Central memory CD8-positive, alpha-beta T cell (primary cell): ENCODE measurements at places on chromosomes 1 and 21.

- no peak for DNase-seq
- peak overlapping the region; percentile 95 for H3K27ac ChIP-seq
- peaks cover 72% of the 10 kb centered on the region for H3K4me1 ChIP-seq
- H3K4me3 ChIP-seq = peak overlapping the region; percentile 37
Observed at GRCh38 chr1:107788206-107789202, 176.5 kb downstream of the VAV3 start.

DNA sequence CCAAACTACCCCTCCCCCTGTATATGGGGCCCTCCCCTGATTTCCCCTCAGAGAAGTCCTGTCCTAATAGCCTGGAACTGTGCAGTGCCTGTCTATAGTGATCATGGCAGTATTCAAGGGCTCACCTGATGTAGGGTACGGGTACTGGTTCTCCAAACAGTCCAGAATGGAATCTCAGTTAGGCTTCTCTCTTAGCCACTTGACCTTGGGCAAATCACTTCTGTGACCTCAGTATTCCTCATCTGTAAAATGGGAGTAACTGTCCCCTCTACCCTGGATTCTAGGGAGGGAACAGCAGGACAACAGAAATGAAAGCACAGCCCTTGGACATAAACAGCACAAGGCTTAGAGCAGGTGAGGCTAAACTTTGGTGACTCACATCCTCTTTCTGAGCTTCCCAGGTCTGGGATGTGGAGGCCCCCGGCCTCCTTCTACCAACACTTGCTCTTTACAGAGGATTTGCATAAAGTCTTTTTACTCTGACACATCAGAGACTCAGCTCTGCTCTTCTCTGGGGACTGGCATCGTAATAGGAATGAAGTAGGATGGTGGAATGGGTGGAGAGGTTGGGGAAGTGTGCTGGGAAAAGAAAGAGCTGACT, 20.0 kb upstream of the PDZK1IP1 start:
- no peaks in the 10 kb centered on the region for H3K4me1 ChIP-seq
- no peak overlapping the region for H3K4me3 ChIP-seq
- peaks cover 37% of the 10 kb centered on the region for H3K27me3 ChIP-seq
- H3K27ac ChIP-seq = no peak overlapping the region

DNA sequence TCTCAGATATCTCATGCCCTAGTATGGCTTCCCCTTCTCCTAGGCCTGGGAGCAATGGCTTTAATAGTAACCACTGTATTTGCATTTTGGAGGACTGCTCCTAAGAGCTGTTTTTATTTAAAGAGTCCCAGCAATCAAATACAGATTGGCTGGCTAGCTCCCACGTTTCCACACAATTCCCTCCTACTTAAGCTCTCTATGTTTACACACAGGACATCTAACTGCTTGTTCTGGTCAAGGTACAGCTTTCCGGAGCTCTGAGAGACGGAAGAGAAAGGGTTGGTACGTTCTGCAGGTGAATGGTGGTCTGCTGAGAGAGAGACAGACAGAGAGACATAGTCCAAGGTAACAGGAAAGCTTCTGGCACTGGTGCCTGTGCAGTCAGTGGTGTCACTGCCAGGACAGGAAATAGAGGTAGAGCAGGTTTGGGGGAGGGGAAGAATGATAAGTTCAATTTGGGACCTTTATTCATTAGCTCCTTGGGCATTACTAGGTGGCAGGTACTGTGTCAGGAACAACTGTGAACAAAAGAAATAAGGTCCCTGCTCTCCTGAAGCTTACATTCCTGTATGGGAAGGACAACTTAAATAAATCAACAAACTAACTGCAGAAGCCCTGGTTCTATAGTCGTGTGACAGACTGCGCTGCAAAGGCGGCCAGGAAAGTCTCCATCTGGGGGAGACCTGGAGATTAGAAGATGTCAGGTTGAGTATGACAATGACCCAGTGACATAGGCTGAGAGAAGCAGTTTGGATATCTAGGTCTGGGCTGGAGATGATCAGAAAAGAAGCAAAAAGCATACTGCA, 1.2 kb upstream of the SLC25A33 start:
- no peaks in the 10 kb centered on the region for H3K27me3 ChIP-seq
- H3K4me3 ChIP-seq = peak overlapping the region; percentile 69
- H3K36me3 ChIP-seq = peaks cover 6% of the 10 kb centered on the region
- H3K4me1 ChIP-seq = peaks cover 25% of the 10 kb centered on the region
- H3K27ac ChIP-seq = peak overlapping the region; percentile 77

DNA sequence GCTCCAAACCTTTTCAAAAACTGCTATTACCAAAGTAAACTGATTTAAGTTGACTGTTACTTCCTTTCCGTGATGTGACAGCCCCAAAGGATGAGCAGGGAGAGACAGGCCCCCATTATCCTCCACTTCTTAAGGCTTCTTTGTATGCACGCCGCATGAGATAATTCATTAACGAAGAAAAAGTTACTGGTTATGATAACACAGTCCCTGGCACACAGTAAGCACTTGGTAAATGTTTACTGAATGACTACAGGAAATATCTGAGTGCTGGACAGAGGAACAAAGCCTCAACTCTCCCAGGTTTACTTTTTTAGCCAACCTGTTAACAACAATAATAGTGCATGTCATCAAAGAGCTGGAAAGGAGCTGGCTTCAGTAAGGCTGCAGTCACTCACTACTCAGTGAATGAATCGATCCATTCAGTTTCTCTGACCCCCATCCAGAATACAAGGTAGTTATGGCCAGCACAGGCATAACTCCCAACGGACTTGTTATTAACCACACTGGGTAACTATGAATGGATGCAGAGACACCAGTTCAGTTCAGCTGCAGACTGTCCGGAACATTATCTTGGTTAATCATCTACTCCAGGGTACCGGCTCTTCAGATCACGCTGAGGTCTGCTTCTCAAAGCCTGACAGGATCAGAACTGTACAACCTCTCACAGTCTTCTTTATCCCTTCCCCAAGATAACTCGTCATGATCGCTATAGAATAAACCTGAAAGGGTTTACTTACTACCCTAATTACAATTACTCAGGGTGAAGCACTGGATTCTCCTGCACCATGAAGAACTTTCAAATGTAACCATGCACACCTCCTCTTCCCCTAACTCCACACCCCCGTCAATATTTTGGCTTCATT, 58.3 kb downstream of the TGFBR3 start:
- no peak for DNase-seq
- peaks cover 65% of the 10 kb centered on the region for H3K4me1 ChIP-seq

DNA sequence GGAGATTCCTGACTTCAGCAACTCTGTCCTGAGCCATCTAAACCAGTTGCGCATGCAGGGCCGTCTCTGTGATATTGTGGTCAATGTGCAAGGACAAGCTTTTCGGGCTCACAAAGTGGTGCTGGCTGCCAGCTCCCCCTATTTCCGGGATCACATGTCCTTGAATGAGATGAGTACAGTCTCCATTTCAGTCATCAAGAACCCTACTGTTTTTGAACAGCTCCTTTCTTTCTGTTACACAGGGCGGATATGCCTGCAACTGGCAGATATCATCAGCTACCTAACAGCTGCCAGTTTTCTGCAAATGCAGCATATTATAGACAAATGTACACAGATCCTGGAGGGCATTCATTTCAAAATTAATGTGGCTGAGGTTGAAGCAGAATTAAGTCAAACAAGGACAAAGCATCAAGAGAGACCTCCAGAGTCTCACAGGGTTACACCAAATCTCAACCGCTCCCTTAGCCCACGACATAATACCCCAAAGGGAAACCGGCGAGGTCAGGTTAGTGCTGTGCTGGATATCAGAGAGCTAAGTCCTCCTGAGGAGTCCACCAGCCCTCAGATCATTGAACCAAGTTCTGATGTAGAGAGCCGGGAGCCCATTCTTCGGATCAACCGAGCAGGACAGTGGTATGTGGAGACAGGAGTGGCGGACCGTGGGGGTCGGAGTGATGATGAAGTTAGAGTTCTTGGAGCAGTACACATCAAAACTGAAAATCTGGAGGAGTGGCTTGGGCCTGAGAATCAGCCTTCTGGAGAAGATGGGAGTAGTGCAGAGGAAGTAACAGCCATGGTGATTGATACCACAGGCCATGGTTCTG, 2.3 kb downstream of the ZBTB37 start:
- H3K4me1 ChIP-seq = peaks cover 55% of the 10 kb centered on the region
- no peaks in the 10 kb centered on the region for H3K27me3 ChIP-seq

GRCh38 chr1:206706806-206707366, 22.2 kb downstream of the MAPKAPK2 start:
- peaks cover 90% of the 10 kb centered on the region for H3K4me1 ChIP-seq
- H3K4me3 ChIP-seq = no peak overlapping the region
- no peaks in the 10 kb centered on the region for H3K27me3 ChIP-seq
- no peak for DNase-seq
- H3K36me3 ChIP-seq = peaks cover 15% of the 10 kb centered on the region

DNA sequence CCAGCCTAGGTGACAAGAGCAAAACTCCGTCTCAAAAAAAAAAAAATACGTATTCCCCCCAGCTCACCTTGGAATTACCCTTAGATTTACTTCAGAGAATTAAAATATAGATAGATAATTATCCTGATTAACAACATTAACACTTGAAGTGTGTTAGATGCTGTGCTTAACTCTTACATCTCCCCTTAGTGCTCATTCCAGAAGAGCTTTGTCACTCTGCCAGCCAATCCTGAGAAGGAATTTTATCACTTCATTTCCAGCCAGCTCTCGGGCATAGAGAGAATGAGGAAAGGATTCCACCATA, 1.6 kb upstream of the SHC1 start:
- H3K4me1 ChIP-seq = peaks cover 42% of the 10 kb centered on the region
- H3K27me3 ChIP-seq = no peaks in the 10 kb centered on the region
- peaks cover 14% of the 10 kb centered on the region for H3K36me3 ChIP-seq
- no peak overlapping the region for H3K4me3 ChIP-seq
- no peak for DNase-seq
- H3K27ac ChIP-seq = no peak overlapping the region

DNA sequence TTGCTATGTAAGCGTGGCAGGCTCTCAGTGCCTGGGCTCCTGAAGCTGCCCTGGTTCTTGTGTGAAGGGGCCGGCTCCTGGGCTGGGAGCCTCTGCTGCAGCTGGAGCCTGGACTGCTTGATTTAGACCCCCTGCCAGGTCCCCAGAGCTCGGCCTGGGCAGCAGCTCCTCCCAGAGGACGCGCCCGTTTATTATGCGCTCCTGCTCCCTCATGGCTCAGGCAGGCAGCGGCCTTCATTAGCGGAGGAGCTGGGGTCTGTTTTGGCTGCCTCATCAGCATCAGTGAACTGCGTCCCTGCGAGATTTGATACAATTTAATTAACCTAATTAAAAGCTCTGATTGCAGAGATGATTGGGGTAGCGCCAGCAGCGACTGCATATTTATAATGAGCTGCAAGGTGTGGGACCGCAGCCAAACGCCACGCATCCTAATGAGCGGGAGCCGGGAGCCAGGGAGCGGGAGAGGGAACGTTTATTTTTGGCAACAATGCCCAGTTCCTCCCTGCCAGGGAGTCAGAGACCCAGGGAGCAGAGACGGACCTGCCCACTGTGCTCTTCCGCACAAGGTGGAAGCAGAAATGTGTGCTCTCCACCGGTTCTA, 16.6 kb downstream of the UTP11 start:
- H3K27ac ChIP-seq = peak overlapping the region; percentile 83
- peak overlapping the region; percentile 60 for H3K4me3 ChIP-seq
- H3K36me3 ChIP-seq = peaks cover 10% of the 10 kb centered on the region
- H3K4me1 ChIP-seq = peaks cover 47% of the 10 kb centered on the region

DNA sequence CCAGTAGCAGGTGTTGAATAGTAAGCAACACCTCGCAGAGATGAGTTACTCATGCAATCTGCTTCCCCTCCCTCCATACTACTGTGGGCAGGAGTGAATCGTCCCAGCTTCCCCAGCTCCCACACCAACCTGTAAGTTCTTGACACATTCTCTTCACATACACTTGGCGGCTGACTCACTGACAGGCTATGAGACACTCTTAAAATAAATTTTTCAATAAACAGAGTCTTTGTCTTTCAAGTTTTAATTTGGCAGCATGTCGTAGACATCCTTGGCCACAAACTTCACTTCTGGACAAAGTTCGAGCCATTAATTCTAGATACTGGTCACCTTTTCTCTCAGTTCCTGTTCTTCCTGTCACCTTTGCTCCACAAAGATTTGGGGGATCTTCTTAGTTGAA, 290.7 kb downstream of the TM2D1 start:
- no peak overlapping the region for H3K27ac ChIP-seq
- no peak overlapping the region for H3K4me3 ChIP-seq

GRCh38 chr1:110982320-110982719, 18.6 kb upstream of the LRIF1 start:
- peaks cover 35% of the 10 kb centered on the region for H3K4me1 ChIP-seq
- no peak overlapping the region for H3K27ac ChIP-seq
- H3K27me3 ChIP-seq = peaks cover 12% of the 10 kb centered on the region
- DNase-seq = no peak
- H3K4me3 ChIP-seq = peak overlapping the region; percentile 33
- H3K36me3 ChIP-seq = peaks cover 5% of the 10 kb centered on the region
